CD4-positive, alpha-beta T cell treated with Interleukin-2 at 100 ng/mL for 4 hours (primary cell): ENCODE measurements at places on chromosomes 4 and X.

DNA sequence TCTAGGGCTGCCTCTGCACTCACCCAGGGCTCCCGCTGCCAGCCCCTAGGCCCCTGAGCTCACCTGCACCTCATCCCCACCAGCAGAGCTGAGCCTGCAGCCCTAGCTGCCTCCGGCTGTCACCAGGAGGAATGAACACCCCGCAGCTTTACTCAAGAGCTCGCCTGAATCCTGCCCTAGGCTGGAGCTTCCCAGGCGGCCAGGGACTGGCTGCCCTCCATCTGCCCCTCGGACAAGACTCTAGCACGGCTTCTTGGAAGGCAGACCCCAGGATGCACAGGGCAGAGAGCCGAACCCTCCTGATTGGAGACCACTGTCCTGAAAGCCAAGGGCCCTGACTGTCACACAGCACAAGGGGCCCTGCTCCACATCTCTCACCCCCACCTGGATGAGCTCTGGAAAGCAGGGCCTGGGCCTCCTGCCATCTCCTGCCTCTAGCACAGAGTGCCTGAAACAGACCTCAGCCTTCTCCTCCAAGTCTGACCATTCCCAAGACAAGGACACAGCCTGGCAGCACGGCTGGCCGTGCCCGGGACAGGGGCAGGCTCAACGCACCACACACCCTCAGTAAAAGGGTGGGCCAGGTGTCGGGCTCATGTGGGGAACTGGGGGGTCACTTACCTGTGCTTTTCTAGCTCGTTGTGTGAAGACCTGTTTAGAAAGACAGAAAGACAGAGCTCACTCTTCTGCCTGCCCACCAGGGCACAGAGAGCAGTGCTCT, 4.4 kb downstream of the MXD4 start:
- no peak for DNase-seq

DNA sequence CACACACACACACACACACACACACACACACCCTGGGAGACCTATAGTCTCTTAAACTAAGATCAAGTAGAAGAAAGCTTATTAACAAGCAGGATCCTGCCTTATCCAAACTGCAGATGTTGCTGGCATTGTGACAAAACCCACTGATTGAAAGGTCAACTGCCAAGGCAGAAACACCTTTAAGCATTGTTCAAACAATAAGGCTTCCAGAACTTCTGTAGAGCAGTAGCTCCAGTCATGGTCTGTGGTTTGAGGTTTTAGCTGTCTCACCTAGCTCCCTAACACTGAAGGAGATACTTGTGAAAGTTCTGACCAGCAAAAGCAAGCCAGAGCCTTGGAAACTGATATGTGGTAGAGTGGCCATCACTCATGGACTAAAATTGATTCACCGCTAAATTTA, 59.8 kb downstream of the PTCHD1 start:
- no peak for DNase-seq

- peak; percentile 46 for DNase-seq
These were observed 5.4 kb upstream of the GTPBP6 start for GRCh38 chrX:323721-324628.

- no peak for DNase-seq
These were observed 1626.4 kb downstream of the C4orf33 start for GRCh38 chr4:130722361-130722760.
